ENCODE measurements at places on chromosomes 13 and 19.

DNA sequence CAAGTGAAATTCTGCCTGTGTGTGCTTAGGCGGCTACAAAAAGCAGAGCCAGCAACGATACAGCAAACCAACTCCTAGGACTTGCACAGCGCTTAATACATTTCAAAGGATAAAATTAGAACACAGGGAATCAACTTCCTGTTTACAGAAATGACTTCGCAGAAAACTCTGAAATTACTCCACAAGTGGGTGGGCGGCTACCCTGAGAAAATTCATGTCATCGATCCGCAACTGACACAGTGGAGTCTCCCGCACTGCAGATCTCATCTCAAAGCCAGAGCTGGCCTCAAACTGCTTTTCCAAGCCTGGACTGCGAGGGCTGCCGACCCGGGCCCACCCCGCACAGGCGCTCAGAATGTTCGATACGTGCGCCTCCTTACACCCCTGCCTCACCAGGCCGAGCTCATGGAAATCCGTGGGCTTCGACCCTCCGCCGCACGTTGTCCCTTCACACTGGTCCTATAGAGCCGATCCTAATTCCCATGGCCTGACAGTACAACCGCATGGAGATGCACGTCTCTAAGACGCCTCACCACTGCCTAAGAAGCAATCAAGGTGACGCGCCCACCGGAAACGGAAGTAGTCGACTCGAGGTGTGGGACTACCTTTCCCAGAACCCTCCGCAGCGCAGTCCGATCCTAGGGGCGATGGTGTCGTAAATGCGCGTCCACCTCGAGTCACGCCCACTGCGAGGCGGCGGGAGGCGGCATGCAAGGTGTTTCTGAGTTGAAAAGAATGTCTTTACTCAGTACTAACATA is at the start of gene ZNF229:
Gene ZNF229 (minus strand): TSS at position 557 of the 759 bp plus-strand sequence. CDS start 5,625 bp downstream, outside the sequence.
- no peaks in the 10 kb centered on the region for H3K4me1 ChIP-seq
- H3K36me3 ChIP-seq: no peaks in the 10 kb centered on the region
- peak; percentile 5 for DNase-seq

GRCh38 chr19:4371247-4372164 is 28.1 kb downstream of the MPND start:
- no peak for DNase-seq
- H3K4me1 ChIP-seq: peaks cover 48% of the 10 kb centered on the region
- H3K4me3 ChIP-seq: no peak overlapping the region
- H3K36me3 ChIP-seq: no peaks in the 10 kb centered on the region
- no peaks in the 10 kb centered on the region for H3K27me3 ChIP-seq
- H3K27ac ChIP-seq: no peak overlapping the region

GRCh38 chr19:17105556-17105955 is 30.0 kb downstream of the MYO9B start:
- H3K27me3 ChIP-seq: no peaks in the 10 kb centered on the region
- DNase-seq: no peak
- peaks cover 7% of the 10 kb centered on the region for H3K4me1 ChIP-seq
- H3K27ac ChIP-seq: no peak overlapping the region
- H3K36me3 ChIP-seq: peaks cover 36% of the 10 kb centered on the region
- H3K4me3 ChIP-seq: no peak overlapping the region

GRCh38 chr13:27825072-27825471 is 32.8 kb downstream of the GSX1 start:
- H3K4me1 ChIP-seq: peaks cover 8% of the 10 kb centered on the region
- H3K27me3 ChIP-seq: peaks cover 8% of the 10 kb centered on the region
- no peak for DNase-seq
- H3K4me3 ChIP-seq: no peak overlapping the region

DNA sequence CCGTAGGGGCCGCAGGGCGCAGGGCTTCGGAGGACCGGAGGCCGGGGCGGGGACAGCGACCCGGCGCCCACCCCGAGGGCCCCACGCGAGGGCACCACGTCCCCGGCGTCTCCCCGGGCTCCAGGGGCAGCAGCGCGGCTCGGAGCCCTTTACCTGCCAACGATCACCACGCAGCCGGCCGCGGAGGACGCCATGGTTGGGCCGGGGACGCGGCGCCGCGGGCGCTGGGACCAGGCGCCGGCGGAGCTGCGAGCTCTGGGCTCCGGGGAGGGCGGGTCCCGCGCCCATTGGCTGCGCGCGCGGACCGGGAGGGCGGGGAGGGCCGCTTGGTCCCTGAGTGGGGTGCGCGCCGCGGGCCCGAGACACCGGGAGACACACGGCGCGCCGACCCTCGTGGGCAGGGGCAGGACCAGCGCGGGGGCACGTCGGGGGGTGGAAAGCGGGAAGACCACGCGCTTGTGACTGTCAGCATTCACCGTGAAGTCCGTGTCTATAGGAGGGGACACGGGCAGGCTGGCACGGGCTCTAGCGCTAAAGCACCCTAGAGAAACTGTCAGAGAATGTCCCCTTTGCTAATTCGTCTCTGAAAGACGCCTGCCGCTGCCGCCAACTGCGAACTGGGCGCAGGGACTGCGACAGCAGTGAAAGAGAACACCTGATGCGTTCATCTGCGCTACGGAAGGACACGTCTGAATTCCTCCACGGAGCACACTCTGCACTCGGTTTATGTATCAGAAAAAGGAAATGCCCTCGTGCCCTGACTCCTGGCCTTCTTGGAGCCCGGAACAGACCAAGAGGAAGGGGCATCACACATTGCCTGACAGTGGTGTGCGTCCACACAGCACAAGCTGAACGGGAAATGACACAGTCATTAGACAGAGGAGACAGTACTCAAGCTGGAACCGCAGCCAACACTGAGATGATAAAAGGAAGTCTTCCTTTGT is at the start of gene CRYL1:
Gene CRYL1 (minus strand): TSS at position 257 of the 944 bp plus-strand sequence. CDS start 63 bp downstream, at position 194.
- H3K27ac ChIP-seq: peak within 1 kb of the TSS; percentile 88
- peaks cover 13% of the 10 kb centered on the region for H3K4me1 ChIP-seq
- no peaks in the 10 kb centered on the region for H3K36me3 ChIP-seq
- no peaks in the 10 kb centered on the region for H3K27me3 ChIP-seq

DNA sequence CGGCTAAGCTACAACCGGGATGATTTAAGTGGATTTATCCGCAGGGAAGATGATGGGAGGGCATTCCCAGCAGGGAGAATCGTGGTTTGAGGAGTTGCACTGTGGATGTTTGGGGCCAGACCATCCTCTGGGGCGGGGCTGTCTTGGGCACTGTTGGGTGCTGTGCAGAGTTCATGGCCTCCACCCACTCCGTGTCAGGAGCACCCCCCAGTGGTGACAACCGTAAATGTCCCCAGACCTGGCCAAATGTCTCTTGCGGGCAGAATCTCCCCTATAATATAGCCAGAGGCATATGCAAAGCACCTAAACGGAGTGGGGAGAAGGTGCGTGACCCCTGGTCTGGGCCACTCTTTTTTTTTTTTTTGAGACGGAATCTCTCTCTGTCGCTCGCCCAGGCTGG is 40.2 kb downstream of the SMIM24 start:
- DNase-seq: peak; percentile 26
- no peaks in the 10 kb centered on the region for H3K27me3 ChIP-seq
- H3K36me3 ChIP-seq: no peaks in the 10 kb centered on the region
- no peak overlapping the region for H3K4me3 ChIP-seq

DNA sequence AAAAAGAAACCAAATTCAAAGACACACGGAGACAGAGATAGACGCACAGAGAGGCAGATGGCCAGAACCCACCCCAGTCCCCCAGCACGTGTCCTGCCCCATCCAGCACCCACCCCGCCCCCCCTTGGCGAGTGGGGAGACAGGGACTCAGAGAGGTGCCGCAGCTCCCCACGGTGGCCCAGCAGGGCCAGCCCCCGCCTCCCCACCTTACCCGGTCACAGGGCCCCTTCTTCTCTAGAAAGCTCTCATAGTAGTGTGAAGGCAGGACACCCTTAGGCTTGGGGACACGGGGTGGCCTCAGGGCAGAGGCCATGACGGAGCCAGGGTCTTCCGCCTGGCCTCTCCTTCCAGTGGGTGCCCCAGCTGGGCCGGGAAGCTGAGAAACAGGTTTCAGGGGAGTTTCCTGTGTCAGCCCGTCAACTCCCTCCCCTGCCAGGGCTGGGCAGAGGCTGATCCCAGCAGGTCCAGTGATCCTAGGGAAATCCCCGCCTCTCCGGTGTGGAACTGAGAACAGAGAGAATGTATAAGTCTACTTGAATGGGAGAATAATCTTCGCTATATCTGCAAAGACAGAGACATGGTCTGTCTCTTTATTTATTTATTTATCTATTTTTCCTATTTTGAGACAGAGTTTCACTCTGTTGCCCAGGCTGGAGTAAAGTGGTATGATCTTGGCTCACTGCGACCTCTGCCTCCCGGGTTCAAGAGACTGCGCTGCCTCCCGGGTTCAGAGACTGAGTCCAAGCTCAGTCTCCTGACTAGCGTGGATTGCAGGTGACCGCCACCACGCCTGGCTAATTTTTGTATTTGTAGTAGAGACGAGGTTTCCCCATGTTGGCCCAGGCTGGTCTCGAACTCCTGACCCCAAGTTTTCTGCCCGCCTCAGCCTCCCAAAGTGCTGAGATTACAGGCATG is at the start of gene STAP2:
Gene STAP2 (minus strand): TSS at position 387 of the 915 bp plus-strand sequence. CDS start 74 bp downstream, at position 313.
- H3K27ac ChIP-seq: peak within 1 kb of the TSS; percentile 57
- DNase-seq: no peak
- peak within 1 kb of the TSS; percentile 66 for H3K4me3 ChIP-seq
- peaks cover 14% of the 10 kb centered on the region for H3K4me1 ChIP-seq

DNA sequence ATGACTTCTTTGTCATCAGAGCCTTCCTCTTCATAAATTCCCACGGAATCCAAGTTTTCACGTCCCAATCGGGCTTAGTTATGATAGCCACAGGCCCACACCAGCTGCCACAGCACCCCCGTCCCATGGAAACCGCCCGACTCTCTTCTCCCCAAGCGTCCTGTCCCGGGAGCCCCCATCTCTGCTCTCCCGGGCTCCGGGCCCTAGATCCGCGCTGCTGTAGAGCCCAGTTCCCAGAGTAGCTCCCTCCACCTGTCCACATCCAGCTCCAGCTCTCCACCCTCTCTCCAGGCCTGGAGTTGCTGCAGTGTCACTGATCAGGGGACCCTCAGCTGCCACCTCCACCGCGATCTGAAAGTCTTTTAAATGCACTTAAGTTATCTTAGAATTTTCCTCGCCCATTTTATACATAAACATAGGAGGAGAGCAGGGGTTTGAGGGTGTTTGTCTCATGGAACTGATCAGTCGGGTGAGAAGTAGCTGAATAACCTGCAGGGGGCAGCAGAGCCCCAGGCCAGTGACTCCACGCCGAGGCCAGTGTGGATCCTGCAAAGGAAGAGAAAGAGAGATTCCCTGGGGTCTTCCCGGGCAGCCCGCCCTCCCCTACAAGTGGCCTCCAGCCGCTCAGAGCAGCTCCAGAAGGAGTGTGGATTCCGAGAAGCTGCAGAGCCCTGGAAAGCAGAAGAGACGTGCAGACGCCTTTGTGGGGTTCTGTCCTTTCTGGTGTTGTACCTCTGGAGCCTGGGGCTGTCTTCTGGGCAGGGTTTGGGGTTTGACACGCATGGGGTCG is 1.1 kb upstream of the ZNF763 start:
- no peaks in the 10 kb centered on the region for H3K36me3 ChIP-seq
- H3K4me3 ChIP-seq: no peak overlapping the region
- no peaks in the 10 kb centered on the region for H3K27me3 ChIP-seq

GRCh38 chr13:24192057-24192810 is 31.7 kb downstream of the SPATA13 start:
- no peaks in the 10 kb centered on the region for H3K4me1 ChIP-seq
- H3K36me3 ChIP-seq: no peaks in the 10 kb centered on the region
- no peak overlapping the region for H3K27ac ChIP-seq
- no peaks in the 10 kb centered on the region for H3K27me3 ChIP-seq
- DNase-seq: no peak
- H3K4me3 ChIP-seq: no peak overlapping the region

DNA sequence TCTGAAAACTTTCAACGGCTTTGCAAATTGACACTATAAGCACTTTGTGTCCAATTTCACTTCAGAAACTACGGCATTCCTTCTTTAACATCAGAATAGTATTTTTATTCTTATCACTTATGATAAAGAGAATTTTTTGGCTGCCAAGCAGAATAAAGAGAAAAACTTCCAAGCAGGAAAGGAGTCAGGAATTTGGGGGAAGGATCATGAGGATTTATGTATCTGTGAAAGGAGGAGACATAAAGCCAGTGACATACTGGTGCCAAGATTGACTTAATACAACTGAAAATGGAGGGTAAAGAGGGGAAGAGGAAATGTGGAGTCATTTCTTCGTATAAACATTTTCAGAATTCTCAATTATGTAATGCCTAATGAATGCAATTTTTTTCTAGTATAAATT is 94.7 kb downstream of the RBM26 start:
- H3K4me1 ChIP-seq: no peaks in the 10 kb centered on the region
- no peaks in the 10 kb centered on the region for H3K27me3 ChIP-seq
- H3K36me3 ChIP-seq: no peaks in the 10 kb centered on the region
- H3K27ac ChIP-seq: no peak overlapping the region
- no peak for DNase-seq

- H3K27me3 ChIP-seq: no peaks in the 10 kb centered on the region
- no peak for DNase-seq
- no peak overlapping the region for H3K27ac ChIP-seq
Observed at GRCh38 chr13:31773538-31773937, 34.2 kb downstream of the RXFP2 start.

DNA sequence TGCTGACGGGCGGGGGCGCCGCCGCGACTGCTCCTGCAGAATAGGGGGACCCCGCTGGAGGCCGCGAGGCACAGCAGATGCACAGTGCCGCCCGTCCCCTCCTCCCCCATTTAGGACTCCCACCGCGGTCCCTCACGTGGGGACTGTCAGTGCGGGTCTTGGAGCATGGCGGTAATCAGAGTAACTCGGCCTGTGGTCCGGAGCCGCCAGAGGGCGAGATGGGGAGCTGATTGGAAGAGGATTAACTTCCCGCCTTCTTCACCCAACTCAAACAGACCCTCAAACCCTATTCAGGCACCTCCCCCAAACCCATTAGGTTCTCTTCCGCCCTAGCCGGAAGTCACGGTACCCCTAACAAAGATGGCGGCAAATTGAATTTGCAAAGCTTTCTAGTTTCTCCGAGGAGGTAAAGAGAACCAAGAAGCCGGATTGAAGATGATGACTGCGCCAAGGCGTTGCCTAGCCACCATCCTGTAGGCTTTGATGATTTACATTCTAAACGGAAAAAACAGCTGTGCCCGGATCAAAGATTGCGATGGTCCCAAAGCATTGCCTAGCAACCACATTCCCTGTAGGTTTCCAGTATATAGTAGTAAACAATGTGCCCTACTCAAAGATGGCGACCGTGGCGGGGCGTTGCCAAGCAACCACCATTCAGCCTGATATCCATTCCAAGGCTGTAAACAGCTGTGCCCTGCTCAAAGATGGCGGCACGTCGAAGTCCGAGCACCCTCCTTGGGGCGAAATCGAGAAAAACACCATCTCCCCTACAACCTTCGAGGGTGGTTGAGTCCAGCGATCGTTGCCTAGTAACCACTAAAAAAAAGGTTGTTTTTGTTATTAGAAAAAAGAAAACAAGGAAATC is at the start of gene FUZ:
Gene FUZ (minus strand): TSS at position 296 of the 865 bp plus-strand sequence. CDS start 186 bp downstream, at position 110.
- peaks cover 32% of the 10 kb centered on the region for H3K4me1 ChIP-seq
- no peaks in the 10 kb centered on the region for H3K36me3 ChIP-seq
- H3K4me3 ChIP-seq: peak within 1 kb of the TSS; percentile 100
- no peaks in the 10 kb centered on the region for H3K27me3 ChIP-seq

GRCh38 chr19:19711934-19712828 is 20.7 kb downstream of the ZNF14 start:
- no peaks in the 10 kb centered on the region for H3K27me3 ChIP-seq
- H3K4me1 ChIP-seq: no peaks in the 10 kb centered on the region
- H3K36me3 ChIP-seq: peaks cover 35% of the 10 kb centered on the region
- H3K4me3 ChIP-seq: peak overlapping the region; percentile 9
- DNase-seq: no peak
- no peak overlapping the region for H3K27ac ChIP-seq

GRCh38 chr13:45733361-45733760 is 31.2 kb downstream of the CBY2 start:
- H3K27ac ChIP-seq: no peak overlapping the region
- H3K36me3 ChIP-seq: no peaks in the 10 kb centered on the region
- no peaks in the 10 kb centered on the region for H3K4me1 ChIP-seq
- no peak overlapping the region for H3K4me3 ChIP-seq
- H3K27me3 ChIP-seq: no peaks in the 10 kb centered on the region
